ENCODE measurements at places on chromosomes 1 and 21.

DNA sequence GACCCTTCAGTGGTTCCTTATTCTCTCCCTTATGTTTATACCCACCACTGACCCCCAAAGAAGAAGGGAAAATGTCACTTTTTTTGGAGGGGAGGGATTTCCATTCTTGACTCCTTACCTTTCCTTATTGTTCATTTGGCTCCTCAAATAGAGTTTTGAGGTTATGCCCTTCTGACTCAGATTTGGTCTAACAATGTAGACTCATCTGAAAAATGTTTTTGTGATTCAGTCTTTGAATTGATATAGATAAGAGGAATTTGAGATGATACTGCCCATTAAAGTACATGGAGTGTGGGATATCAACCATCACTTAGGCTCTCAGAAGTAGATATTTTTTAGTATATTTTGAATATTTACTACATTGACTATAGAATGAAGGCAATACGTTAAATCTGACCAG is 16.1 kb downstream of the USP1 start:
- no peak for DNase-seq

DNA sequence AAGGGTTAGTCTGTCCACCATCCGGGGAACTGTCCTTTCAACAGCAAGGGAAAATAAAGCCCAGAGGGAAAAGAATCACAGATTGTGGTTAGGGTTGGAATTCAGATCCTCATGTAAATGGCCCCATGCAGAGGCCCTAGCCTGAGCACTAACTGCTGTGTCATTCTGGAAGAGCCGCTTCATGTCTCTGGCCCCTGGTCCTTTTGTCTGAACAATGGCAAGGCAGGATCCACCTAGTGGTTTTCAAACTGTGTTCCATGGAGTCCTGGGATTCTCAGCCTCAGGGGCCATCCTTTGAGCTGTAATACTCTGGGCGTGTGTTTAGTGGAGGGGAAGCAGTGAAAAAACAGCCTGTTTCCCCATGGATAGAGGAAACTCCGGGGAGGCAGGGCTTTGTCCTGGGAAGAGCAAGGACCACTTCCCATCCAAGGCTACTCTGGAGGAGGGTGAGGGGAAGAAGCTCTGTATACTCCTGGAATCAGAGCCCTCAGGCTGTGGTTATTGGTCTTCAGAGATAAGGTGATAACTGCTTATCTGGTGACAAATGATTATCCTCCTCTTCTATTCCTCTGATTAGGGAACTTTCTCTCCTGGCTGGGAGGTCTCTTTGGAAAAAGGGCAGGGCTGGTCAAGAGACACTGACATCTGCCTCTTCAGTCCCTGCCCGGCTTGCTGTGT is 19.2 kb downstream of the PAX7 start:
- no peak for DNase-seq

GRCh38 chr1:100582943-100583342 is 45.0 kb downstream of the GPR88 start:
- DNase-seq = no peak

- DNase-seq = no peak
Observed at GRCh38 chr1:186094172-186094571, 280.9 kb downstream of the TPR start.

- DNase-seq = no peak
Observed at GRCh38 chr1:198175423-198176170, 18.8 kb downstream of the NEK7 start.

GRCh38 chr1:93549131-93549530 is 101.2 kb downstream of the FNBP1L start:
- no peak for DNase-seq

GRCh38 chr21:17105932-17106331 is 406.9 kb upstream of the CXADR start:
- DNase-seq = no peak

DNA sequence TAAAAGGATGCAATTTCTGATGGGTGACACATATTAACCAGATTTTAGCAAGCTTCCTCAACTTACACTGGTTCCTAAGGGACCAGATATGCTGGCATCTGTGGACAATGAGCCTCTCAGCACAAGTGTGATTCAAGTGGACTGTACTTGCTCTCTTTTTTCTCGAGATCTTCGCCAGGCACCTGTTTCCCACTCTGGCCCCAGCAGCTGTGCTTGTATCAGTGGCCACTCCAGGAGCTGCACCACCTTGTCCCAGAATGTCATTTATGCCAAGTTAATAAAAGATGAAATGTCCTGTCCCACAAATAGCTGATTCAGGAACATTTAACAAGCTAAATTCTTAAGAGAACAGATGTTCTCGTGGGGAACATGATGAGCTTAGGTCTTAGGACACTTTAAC is 14.6 kb downstream of the C1orf198 start:
- no peak for DNase-seq

GRCh38 chr1:223248001-223248769 is 105.1 kb upstream of the TLR5 start:
- DNase-seq = no peak

GRCh38 chr1:228066891-228067654 is 15.4 kb upstream of the ARF1 start:
- DNase-seq = peak; percentile 13

DNA sequence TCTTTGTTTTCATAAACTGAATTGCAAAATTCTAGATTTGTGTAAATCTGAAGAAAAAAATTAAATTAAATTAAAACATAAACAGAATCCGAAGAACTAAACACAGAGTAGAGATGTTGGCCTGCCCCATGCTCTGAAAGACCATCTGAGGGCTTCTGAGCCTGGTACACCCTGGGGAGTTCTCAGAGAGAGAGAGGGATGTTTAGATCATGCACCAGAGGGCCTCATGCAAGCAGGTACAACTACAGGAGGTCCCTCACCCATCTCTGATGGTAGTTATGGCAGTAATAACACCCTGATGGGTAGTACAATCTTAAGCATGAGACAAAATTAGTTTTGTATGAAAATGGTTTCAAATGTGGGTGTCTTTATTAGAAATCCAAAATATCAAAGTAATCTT is 127.7 kb downstream of the TGFB2 start:
- no peak for DNase-seq

DNA sequence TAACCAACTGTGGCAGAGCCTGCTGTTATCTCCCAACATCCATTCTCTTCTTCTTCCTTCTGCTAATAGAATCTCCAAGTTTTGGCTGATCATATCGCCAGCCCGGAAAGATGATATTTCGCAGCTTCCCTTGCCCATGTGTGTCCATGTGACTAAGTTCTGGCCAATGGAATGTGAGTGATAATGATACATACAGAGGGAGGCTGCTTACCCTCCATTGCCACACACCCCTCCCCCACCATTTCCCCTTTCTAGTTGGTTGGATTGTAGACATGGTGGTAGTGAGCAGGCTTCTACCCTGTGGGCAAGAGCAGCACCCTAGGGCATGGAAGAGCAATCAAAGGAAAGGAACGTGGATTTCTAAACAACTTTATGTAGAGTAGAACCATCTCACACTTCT is 48.8 kb downstream of the SLC9C2 start:
- no peak for DNase-seq

- DNase-seq = no peak
Observed at GRCh38 chr1:29474274-29475244, 238.2 kb downstream of the PTPRU start.

- DNase-seq = no peak
Observed at GRCh38 chr1:70633004-70633403, 221.9 kb downstream of the CTH start.

GRCh38 chr1:21875621-21876063 is 61.5 kb downstream of the HSPG2 start:
- no peak for DNase-seq

- no peak for DNase-seq
Observed at GRCh38 chr1:157167437-157167836, 29.2 kb upstream of the ETV3 start.

- DNase-seq = no peak
Observed at GRCh38 chr1:172955161-172955815, 95.5 kb downstream of the TNFSF18 start.

GRCh38 chr1:205927676-205928075 is 15.6 kb downstream of the SLC26A9 start:
- no peak for DNase-seq

DNA sequence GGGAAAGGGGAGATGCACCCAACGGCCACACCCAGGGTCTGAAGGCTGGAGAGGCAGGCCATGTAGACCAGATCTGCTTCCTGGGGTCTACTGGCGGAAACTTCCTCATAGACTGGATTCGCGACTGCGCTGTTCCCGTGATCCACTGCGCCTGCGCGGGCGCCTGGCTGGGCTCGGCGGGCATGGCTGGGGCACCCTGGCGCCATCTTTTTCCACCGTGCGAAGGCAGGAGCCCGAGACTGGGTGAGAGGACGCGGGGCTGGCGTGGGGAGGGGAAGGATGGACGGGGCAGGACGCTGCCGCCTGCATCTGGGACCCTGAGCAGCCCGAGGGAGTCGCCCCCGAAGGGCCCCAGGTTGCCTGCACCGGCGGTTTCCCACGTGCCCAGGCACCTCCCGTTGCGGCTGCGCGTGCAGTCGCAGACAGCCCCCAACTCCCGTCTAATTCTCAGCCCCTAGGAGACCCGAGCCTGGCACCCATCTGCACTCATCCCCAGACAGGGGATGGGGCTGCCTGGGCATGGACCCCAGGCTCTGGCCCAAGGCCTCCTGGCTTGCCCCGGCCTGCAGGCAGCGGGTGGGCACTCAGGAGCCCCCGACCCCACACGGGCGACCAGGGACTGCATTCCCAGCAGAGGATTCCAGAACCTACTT is 12.4 kb upstream of the FAM3B start:
- no peak for DNase-seq

DNA sequence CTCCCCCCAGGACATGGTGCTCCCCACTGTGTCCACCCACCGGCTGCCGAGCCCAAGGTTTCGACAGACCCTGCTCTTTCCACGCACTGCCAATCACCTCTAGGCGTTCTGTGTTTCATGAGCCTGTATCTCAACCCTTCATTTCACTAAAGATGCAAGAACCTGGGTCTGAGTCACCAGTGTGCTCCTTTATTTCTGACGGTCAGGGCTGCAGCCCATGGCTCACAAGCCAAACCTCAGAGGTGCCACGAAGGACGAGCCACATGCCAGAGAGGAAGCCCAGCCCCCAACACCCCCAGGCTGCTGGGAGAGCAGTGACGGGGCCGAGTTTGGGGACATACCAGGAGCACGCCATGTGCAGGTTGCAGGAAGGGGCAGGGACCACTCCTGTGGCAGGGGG is 79.2 kb upstream of the ARHGEF16 start:
- no peak for DNase-seq

DNA sequence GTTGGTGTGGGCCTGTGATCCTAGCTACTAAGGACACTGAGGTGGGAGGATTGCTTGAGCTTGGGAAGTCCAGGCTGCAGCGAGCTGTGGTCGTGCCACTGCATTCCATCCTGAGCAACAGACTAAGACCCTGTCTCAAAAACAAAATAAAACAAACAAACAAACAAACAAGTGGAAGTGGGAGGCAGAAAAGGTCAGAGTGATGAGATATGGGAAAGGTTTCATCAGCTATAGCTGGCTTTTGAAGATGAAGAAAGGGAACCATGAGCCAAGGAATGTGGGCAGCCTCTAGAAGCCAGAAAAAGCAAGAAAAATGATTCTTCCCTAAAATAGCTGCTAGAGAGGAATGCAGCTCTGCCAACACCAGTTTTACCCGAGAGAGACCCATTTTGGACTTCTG is 10.6 kb upstream of the NUCKS1 start:
- DNase-seq = no peak

DNA sequence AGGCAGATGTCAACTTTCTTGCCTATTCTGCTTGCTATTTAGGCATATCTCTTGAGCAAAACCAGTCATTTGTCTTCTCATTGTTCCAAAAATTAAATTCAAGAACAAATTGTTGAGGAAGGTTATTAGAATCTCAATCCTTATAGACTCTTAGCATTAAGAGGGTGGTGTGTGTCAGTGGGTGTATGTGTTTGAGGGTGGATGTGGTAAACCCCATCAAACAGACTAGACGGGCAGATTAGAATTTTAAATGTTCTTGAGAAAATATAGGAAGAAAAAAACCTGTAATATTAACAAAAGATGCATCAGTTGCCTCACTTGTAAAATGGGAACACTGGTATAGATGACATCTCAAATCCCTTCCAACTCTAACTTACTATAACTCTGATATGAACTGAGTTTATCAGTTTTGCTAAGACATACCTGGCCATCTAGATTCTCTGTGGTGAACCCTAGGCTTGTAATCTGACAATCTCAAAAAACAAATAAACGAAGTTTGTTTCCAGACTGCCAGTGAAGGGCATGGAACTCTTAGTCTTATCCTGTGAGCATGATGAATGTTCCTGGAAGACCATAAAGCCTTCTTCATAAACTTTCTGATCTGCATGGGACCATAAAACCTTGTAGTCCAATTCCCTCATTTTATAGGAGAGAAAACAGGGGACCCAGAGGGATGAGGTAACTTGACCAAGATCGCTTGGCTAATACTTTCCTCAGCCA is 176.3 kb upstream of the SGIP1 start:
- DNase-seq = no peak

DNA sequence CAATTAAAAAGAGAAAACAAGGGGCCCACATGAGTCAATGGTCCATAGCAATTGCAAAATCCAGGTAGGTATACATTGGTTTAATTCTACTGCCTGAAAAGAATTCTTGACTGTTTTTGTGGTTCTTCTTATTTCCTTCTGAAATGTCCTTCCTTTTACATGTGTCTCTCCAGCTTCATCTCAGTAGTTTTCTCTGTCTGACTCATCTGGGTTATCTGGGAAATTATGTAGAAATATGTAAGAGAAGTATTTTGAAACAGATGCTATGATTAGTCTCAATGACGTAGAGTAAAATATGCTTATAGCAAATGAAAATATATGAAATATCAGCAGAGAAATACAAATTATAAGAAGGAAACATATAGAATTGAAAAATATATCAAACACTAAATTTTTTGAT is 953.2 kb downstream of the BRINP3 start:
- DNase-seq = no peak

GRCh38 chr1:208173749-208174148 is 70.4 kb downstream of the PLXNA2 start:
- DNase-seq = no peak

DNA sequence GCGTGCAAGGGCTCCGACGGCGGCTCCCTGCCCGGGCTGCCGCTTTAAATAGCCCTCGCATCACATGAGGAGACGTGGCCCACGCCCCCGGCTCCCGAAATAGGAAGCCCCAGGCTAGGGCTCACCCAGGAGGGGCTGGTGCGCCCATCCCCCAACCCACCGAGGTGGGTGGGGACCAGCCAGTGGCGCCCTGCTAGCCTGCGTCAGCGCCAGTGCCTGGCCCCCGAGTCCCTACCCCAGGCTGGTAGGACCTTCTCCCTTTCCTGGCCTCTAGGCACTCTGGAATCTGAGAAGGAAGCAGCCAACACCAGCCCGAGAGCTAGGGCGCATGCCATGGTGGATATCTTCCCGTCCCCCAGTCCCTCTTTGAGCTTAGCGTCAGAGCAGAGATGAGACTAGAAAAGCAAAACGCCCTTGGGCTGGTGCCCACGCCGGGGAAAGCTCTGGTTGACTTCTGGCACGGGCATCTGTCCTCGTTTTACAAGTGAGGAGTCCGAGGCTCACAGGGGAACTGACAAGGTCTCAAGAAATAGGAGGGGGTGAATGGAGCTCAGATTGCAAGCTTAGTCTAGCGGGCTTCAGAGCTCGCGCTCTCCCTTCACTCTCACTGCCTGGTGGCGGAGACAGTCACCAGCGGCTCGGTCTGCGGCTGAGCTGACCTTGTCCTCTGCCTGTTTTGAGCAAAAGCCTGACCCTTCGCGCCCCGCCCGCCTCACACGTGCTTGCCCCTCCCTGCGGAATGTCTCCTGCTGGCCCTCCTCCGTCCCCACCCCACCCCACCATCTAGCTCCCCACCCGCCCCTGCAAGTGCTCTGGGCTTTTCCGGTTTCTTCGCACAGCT is at the start of gene FABP3:
Gene FABP3 (minus strand): TSS at position 21 of the 841 bp plus-strand sequence. CDS start 62 bp downstream, outside the sequence.
- DNase-seq = peak; percentile 49

Measured in activated naive CD4-positive, alpha-beta T cell treated with anti-CD3 and anti-CD28 coated beads, Interleukin-2, amount 10 ng/mL, durations not matched to agents 7 days and 5 days (primary cell).